Suprapubic skin (tissue), 4 donors: ENCODE measurements at places on chromosomes 12 and 14. TPM values are rescaled to one million over a fixed set of nuclear protein-coding genes. Genes with fewer than 3 reads are reported as not detected.
A peak's percentile ranks its signal among the peaks of the same experiment; 100 is the strongest.

- no peak for DNase-seq
Observed at GRCh38 chr14:22159957-22160356, 429.1 kb downstream of the DAD1 start.

GRCh38 chr12:69623970-69624369 is 13.3 kb upstream of the LRRC10 start:
- DNase-seq, result no peak

DNA sequence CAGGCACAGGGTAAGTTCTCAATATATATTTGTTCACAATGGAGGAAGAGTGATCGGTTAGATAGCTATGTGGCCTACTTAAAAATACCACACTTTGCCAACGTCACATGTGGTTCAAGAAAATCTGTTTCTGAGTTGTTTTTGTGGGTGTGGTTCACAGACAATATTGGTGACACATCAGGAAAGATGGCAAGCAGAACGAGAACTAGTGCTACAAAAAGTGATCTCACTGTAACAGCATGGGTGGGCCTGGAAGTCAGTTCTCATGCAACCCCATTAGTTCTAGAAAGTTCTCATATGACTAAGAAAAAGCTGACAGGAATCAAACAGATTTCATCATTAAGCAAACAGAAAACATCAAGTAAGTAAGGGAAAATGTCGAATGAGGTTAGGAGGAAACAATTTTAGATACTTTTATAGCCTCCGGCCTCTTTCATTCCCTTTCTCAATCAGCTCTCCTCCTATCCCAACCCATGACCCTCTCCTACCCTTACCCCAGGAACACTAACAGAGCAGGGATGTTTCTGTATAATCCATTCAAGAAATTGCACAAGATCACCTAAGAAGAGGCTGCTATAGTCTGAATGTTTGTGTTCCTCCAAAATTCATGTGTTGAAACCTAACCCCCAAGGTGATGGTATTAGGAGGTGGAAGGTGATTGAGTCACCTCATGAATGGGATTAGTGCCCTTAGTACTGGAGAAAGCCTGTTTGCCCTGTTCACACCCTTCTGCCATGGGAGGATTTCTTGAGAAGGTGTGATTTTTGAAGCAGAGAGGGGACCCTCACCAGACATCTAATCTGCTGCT is 15.5 kb upstream of the NTN4 start:
- DNase-seq, result no peak

GRCh38 chr14:73723406-73723796 is 9.2 kb upstream of the PNMA1 start:
- DNase-seq, result no peak

GRCh38 chr14:35365130-35366055 is 39.2 kb downstream of the NFKBIA start:
- peak; percentile 92 for DNase-seq

- no peak for DNase-seq
Observed at GRCh38 chr12:25866586-25867378, 91.7 kb upstream of the RASSF8 start.

- no peak for DNase-seq
Observed at GRCh38 chr14:92287987-92288386, 35.0 kb upstream of the SLC24A4 start.

GRCh38 chr14:32202491-32202997 is 525 bp downstream of the RNU6-8 start:
- no peak for DNase-seq

- no peak for DNase-seq
Observed at GRCh38 chr12:54021432-54022013, 6.7 kb upstream of the HOXC6 start.

Gene SRRM4
- not detected for total RNA-seq

Gene TTC5
- total RNA-seq, result 15.8 TPM

Gene ANKRD52
- 33.6 TPM for total RNA-seq

Gene CNTN1
- total RNA-seq, result 5.9 TPM

Gene CCDC38
- not detected for total RNA-seq

Gene STAC3
- total RNA-seq, result 3.0 TPM

Gene ADAM20
- 0.76 TPM for total RNA-seq

Gene CCDC184
- total RNA-seq, result 0.56 TPM
